ENCODE measurements at places on chromosomes 12 and 14.

DNA sequence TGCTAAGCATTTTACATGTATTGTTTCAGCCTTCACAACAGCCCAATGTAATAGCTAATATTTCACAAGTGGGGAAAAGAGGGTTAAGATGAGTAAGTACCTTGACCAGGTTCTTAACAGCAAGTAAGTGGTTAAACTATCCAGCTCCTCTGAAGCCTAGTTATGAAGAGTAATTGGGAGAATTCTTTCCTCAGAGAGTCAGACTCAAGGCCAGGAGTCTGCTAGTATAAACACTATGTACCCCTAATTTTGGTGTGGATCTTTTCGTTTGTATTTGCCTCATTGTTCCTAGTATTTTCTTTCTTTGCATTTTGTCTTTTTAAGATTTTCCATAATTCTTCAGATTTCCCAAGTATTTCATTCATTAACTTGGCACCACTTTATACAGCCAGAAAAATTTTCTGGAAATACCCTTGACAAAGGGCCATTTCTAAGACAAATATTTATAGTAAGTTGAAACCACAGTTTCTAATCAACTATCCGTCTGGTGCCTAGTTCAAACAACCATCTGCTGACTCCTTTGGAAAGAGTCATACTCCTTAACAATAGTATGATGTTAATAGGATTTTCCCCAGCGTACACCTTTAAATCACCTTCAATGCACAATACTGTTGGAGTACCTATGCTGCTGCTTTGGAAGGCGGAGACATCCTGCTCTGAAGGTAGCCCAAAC, 81.2 kb downstream of the SCAF11 start:
- no peak for DNase-seq

GRCh38 chr14:97393244-97393643, 596.1 kb downstream of the VRK1 start:
- DNase-seq: no peak

DNA sequence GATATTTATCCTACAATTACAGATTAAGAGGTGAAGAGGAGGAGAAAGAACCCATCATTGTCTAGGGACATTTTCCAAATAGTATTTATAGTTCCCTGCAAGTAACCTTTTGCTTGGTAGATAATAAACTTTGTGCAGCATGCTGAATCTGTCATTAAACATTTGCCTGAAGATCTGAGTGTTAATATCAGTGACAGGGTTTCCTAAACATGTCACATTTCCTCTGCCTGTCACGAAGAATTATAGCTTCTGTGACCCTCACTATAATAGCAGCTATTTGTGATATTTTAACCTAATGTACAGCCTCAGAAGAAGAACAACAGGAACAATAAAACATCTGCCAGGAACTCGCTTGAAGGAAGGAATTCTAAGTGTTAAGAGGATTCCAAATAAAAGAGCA, 350.3 kb downstream of the GXYLT1 start:
- DNase-seq: no peak

GRCh38 chr12:109558374-109559199, 14.7 kb downstream of the MMAB start:
- DNase-seq: no peak

- DNase-seq: no peak
Observed at GRCh38 chr12:131852551-131853299, 24.5 kb downstream of the MMP17 start.

Data from stimulated activated CD8-positive, alpha-beta memory T cell treated with anti-CD3 and anti-CD28 coated beads, Interleukin-7, amount 100 ng/mL, for 1 hour (primary cell).